ENCODE measurements at places on chromosomes 3 and 15.

DNA sequence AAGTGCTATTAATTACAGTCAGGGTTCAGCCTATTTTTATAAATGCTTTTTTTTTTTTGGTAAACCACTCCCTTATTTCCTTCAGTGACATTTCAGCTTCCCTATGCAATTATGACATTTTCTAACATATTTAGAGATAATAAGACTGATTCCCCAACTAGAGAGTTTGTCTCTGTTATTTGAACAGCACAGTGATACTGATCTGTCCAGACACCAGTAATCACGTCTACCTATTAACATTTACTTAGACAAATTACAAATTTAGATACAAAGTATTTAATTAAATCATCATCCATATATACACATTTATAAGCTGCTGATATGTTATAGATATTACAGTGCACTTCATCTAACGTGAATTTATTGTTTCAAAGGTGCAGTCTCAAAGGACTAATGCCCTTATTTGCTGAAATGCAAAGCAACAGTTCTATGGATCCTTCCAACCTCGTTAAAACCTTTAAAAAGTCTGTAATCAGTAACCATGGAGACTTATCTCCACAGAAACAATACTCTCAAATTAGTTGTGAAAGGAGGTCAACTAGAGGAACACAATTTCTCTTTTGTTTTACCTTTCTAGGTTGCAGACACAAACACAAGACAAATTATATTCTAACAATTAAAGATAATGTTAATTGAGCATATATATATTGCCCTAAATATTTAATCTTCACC, 1531.1 kb downstream of the SI start:
- no peak for DNase-seq

DNA sequence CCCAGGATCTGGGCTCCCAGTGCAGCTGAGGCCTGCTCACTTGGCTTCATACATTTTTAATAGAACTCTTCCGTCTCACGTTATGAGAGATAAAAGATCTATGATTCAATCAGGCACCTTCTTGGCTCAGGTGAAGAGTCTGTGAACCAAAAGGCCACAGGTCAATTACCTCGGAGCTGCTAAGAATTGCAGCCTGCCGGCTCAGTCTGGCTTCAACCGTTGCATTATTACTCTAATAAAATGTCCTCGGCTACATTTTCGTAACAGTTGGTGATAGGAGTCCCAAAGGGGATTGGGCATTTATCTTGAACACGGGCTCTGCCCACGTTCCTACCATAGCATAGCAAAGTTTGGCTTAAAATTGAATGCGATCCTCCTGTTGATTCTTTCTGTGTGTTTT, 176.3 kb downstream of the SLCO3A1 start:
- DNase-seq: no peak

- DNase-seq: no peak
These were observed 10.6 kb downstream of the IQSEC1 start for GRCh38 chr3:13062647-13063046.

- no peak for DNase-seq
These were observed 69.5 kb upstream of the CMC1 start for GRCh38 chr3:28171962-28172361.

DNA sequence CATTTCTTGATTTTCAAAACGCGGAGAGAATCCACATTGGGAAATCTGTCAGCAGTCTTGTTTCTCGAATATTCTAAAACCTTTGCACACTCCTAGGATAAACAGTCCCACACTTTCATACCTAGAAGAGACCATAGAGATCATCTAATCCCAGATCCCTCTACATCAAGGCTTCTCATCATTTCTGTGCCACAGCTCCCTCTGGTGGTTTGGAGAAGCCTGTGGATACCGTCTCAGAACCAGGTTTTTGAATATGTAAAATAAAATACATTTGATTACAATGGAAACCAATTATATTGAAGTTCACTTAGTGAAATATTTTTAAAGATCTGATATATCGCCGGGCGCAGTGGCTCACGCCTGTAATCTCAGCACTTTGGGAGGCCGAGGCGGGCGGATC, 211.9 kb upstream of the GOLGA6L4 start:
- DNase-seq: no peak
